HL-60 (cell line): ENCODE measurements at places on chromosomes 1 and 21.
A peak's percentile ranks its signal among the peaks of the same experiment; 100 is the strongest.

DNA sequence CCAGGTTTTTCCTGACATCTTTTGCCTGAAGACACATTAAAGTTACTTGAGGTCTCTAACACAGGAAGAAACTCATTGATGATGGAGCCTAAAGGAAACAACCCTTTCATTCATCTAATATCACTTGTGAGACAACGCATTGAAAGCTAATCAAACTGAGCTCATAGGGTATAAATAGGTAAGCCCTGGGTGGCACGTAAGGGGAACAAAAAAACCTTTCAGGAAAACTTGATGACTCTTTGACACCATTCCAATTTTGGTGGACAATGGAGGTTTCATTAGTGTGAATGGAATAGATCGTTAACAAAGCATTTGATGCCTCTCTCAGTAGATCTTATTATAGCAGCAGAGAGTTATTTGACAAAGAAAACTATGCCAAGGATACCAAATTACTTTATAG is 80.7 kb upstream of the DUSP10 start:
- DNase-seq: no peak

- DNase-seq: no peak
Observed at GRCh38 chr1:216892581-216893160, 169.4 kb upstream of the ESRRG start.

DNA sequence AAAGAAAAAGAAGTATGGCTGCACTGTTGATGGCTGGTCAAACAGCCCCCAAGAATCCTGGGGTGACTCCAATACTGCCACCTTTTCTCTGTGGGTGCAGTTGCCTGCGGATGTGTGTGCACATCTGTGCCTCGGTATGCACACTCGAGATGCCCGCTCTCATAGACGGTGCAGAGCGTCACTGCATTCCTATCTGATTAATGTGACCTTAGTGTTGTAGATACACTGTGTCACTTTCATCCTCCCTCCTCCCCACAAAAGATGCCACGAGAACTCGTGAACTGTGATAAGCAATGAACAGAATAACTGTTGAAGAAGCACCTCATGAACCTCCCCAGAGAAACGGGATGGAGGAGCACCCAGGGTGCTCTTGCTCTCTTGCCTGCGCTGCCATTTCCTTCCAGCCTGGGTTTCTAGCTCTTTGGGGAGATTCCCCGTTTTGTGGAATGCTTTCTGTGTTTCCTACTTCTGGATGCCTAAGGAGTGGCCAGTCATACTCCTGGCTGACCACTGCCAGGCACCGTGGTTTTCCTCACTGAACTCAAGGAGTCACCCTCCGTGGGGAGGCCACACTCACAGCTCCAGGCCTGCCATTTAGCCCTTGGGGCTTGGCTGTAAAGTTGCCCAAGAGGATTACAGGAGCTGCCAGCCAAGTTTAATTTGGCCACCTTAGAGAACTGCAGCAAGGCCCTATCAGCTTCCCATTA is 32.0 kb downstream of the NTPCR start:
- DNase-seq: no peak

GRCh38 chr1:223726380-223727001 is 14.2 kb downstream of the CAPN2 start:
- peak; percentile 43 for DNase-seq

DNA sequence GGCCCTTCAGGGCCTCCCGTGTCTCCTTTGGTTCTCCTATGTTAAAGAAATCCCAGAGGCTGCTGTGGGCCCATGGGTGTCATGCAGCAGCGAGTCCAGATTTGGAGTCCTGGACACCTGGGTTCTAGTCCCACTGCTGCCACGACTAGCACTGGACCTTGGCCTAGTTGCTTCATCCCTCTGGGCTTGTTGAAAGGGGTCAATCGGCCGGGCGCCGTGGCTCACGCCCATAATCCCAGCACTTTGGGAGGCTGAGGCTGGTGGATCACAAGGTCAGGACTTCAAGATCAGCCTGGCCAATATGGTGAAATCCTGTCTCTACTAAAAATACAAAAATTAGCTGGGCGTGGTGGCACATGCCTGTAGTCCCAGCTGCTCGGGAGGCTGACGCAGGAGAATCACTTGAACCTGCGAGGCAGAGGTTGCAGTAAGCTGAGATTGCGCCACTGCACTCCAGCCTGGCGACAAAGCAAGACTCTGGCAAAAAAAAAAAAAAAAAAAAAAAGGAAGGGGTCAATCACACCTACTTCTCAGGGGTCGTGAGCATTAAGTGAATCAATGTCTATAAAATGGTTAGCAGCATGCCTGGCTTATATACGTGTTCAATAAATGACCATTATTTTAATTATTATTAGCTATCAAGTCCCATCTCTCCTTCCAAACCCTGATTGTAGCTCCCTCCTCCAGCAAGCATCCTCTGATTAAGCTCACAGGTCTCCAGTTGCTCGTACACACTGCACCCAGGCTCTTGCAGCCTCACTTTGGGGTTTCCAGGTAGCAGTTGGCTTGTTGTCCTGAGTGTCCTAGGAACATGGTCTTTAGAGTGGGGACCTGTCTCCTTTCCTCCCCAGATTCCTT is 43.8 kb downstream of the KIRREL1 start:
- no peak for DNase-seq

- DNase-seq: peak; percentile 41
Observed at GRCh38 chr1:32392325-32392724, 1.9 kb downstream of the BSDC1 start.

- DNase-seq: no peak
Observed at GRCh38 chr1:114104949-114105348, 48.7 kb downstream of the SYT6 start.

DNA sequence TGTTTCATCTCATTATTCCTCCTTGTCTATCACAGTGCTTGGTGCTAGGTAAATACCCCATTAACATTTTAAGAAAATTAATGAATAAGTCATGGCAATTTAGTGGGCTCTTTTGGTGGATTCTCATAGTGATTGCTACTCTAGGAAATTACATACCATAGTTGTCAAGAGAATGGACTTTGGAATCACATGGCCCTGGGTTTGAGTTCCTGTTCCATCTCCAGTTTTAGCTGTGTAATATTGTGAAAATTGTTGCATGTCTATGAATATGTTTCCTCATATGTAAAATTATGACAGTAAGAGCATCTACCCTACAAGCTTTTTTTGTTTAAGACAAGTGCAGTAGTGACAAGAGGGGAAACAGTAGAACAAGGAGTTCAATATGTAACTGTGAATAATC is 20.7 kb downstream of the WDTC1 start:
- DNase-seq: peak; percentile 4

GRCh38 chr1:244758708-244759107 is 76.8 kb upstream of the COX20 start:
- no peak for DNase-seq

- DNase-seq: no peak
Observed at GRCh38 chr1:41466146-41466545, 18.3 kb downstream of the EDN2 start.

DNA sequence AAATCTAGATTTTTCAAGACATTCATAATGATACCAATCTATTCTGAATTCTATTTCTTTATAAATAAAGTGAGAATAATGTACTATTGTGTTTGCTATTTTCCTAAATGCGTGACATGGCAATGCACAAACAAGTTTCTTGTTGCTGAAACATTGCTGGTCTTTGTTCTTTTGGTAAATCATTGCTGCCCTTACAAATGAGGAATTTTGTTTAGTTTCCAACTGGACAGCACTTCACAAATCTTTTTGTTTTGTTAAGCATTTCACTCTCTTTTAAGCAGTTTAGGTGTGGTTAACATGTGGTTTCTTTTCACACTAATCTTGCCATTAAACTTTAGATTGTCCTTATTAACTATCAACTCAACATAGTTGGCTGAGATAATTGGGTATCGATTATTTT is 94.6 kb downstream of the LRRC7 start:
- no peak for DNase-seq

DNA sequence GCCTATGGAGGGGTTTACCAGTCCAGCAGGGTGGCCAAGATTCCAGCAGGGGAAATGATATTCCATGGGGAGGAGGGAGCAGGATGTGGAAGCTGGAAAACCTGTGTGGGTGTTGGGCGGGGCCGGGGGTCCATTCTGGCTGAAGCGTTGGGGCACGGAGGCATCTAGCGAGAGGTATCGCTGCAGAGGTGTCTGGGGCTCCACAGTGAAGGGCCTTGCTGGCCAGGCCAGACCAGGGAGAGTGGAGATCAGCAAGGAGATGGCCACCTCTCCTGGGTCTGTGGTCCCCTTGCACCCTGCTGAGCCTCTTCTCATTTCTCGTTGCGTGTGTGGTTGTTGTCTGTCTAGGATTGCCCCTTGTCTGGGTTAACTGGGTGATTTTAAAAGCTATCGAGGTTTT is 6.2 kb downstream of the COQ8A start:
- no peak for DNase-seq

DNA sequence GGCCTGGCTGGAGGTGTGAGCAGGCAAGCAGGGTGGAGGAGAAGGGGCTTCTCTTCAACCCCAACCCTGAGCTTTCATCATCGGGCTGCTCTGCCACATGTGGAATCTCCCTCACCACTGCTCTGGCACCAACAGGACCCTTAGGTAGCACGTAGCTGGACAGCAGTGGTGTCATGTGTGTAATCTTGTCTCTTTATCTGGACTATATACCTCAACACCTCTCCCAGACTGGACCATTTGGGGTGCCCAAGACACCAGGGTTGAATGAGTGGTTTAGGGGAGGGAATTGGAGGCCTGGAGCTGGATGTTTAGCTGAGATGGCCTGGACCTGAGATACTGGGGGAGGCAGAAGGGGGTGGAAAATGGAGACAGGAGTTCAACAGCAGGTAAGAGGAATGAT is 63.0 kb downstream of the UBE2T start:
- no peak for DNase-seq

DNA sequence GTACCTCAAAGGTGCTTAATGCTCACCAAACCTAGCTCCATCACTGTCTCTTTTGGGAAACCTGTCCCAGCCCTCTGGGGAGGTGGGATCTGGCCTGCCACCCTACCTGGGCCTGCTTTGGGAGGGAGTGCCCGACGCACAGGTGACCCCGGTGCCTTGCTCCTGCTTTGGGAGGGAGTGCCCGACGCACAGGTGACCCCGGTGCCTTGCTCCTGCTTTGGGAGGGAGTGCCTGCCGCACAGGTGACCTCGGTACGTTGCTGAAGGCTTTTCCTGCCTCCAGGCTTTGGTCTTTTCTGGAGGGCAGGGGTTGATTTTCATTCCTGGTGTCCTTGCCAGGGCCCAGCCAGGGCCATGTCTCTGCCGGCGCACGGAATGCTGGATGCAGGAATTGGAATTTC is 25.2 kb upstream of the C1orf174 start:
- DNase-seq: no peak

DNA sequence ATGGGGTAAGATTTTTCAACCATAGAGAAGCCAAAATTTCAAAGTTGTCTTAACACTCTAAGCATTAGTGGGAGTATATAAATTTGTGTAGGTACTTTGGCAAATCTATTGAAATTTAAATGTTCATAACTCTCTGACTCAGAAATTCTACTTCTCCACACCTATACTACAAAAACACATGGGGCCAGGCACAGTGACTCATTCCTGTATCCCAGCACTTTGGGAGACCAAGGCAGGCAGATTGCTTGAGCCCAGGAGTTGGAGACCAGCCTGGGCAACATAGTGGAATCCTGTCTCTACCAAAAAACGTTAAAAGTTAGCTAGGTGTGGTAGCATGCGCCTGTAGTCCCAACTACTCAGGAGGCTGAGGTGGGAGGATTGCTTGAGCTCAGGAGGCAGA is 41.3 kb upstream of the RAVER2 start:
- no peak for DNase-seq

GRCh38 chr1:45554198-45554597 is 3.6 kb downstream of the AKR1A1 start:
- no peak for DNase-seq

GRCh38 chr1:17922833-17923232 is 167.7 kb downstream of the ACTL8 start:
- DNase-seq: peak; percentile 35

DNA sequence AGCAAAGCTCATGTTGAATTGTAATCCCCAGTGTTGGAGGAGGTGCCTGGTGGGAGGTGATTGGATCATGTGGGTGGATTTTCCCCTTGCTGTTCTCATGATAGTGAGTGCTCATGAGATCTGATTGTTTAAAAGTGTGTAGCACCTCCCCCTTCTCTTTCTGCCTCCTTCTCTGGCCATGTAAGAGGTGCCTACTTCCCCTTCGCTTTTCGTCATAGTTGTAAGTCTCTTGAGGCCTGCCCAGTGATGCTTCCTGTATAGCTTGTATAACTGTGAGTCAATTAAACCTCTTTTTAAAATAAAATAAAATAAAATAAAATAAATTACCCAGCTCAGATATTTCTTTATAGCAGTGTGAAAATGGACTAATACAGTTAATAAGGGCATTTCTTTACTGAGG is 1025.7 kb downstream of the PLA2G4A start:
- DNase-seq: peak; percentile 61

- no peak for DNase-seq
Observed at GRCh38 chr1:207820568-207821463, 69.0 kb downstream of the CD46 start.

- peak; percentile 22 for DNase-seq
Observed at GRCh38 chr21:14215971-14216641, at the start of gene RBM11. Gene RBM11 (plus strand): TSS chr21:14216157. CDS start chr21:14216187, 30 bp downstream.

DNA sequence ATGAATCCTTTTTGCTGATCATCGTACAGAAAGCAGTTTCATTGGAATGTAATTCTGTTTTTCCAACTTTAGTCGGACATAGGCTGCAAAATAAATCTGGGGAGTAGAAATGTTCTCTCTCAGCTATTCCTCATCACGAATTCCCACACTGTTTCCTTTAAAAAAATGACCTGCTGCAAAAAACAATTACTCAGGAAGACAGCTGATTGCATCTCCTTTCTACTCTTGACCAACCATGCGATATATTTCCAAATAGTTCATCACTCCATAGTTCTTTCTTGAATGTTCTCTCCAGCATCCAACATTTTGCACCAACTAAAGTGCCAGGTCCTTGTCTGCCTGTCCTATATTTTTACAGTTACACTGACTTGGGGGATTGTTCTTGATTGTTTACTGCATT is 96.4 kb downstream of the S1PR1 start:
- DNase-seq: no peak

- no peak for DNase-seq
Observed at GRCh38 chr1:109438798-109439297, 12.6 kb upstream of the PSMA5 start.

DNA sequence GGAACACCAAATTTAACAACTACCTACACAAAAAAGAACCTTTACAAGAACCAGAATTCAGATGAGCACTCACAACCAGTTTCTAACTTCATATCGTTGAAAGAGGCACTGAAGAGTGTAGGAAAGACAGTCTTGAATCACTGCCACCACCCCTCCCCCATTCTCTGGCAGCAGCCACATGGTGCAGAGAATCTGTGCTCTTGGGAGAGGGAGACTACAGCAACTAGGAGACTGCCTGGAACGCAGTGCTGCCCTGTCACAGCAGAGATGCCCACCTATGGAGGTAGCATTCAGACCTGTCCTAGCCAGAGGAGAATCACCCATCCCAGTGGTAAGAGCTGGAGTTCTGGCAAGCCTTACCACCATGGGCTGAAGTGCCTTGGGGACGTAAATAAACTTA is 7.3 kb downstream of the CCN1 start:
- DNase-seq: no peak
